ENCODE measurements at places on chromosomes 5 and 9.

- DNase-seq: no peak
These were observed 280.8 kb upstream of the GRIA1 start for GRCh38 chr5:153209687-153210086.

DNA sequence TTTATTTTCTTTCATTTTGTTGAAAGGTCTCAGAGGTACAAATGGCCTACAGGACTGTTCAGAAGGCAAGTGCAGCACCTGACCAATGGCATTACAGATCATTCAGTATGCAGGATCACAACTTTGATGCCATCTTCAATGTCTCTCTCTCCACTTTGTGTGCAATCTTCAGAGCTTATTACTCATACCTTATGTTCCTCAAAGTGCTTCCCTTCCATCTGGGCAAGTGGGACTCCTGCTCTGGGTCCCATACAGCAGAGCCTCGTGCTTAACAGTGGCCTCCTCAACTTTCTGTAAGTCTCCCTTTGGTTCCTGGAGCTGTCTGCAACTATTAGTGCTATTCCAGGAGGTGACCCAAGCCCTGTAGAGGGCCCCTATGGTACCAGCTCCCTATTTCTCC is 358.4 kb upstream of the RPS23 start:
- DNase-seq: no peak

DNA sequence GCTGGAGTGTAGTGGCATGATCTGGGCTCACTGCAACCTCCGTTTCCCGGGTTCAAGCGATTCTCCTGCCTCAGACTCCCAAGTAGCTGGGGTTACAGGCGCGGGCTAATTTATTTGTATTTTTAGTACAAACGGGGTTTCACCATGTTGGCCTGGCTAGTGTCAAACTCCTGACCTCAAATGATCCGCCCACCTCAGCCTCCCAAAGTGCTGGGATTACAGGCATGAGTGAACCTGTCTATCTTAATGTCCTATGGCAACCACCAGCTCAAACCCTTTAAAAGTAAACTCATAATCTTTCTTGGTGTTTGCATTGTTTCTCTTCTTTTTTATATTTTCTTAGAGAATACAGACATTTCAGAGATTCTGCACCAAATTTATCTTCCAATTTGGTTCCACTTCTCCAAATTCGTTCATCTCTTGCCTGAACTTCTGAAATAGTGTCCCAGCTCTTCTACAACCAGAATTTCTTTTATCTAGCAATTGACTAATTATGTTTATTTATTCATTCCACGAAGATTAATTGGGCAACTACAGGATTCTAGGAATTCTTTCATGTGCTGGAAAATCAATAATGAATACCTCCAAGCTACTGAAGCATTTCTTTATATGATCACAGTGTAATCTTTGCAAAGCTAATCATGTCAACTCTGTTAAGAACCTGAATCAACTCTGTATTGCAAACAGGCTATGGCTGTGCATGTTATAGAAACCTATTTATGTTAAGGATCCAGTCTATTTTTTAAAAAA is 60.0 kb upstream of the TYRP1 start:
- DNase-seq: no peak

- DNase-seq: no peak
These were observed 203.1 kb downstream of the SAXO1 start for GRCh38 chr9:18829873-18830272.

DNA sequence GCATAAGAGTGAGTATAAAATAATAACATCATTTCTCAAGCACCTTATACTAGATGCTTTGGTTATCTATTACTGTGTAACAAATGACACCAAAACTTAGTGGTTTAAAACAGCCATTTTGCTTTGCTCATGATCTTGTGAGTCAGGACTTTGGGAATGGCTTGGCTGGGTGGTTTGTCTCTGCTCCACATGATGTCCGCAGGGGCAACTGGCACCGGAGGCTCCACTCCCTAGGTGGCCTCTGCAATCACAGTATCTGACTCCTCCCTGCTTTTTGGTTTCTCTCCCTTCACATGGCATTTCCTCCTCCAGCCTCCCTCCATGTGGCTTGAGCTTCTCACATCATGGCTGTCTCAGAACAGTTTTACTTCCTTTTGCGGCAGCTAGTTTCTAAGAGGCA is 259.5 kb downstream of the GAS1 start:
- no peak for DNase-seq

GRCh38 chr9:17272536-17272935 is 137.7 kb downstream of the CNTLN start:
- DNase-seq: no peak

GRCh38 chr5:449151-449550 is 6.2 kb downstream of the EXOC3 start:
- no peak for DNase-seq

- no peak for DNase-seq
These were observed 115.5 kb downstream of the PTTG1 start for GRCh38 chr5:160537116-160537515.

- DNase-seq: no peak
These were observed 13.0 kb upstream of the SETX start for GRCh38 chr9:132367613-132368313.

DNA sequence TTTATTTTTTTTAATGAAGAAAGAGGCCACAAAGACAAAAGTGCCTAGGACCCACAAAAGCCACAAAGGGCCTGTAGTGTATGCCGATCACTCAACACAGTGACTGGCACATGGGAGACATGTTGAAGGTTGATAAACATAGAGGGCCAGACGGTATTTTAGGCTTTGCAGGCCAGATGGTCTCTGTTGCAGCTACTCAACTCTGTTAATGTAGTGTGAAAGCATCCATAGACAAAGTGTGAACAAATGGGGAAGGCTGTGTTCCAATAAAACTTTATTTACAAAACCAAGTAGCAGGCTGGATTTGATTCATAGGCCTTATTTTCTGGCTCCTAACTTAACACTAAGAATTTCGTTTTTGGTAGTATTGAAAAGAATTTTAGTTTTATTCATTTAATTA is 139.9 kb downstream of the SGCD start:
- DNase-seq: no peak

DNA sequence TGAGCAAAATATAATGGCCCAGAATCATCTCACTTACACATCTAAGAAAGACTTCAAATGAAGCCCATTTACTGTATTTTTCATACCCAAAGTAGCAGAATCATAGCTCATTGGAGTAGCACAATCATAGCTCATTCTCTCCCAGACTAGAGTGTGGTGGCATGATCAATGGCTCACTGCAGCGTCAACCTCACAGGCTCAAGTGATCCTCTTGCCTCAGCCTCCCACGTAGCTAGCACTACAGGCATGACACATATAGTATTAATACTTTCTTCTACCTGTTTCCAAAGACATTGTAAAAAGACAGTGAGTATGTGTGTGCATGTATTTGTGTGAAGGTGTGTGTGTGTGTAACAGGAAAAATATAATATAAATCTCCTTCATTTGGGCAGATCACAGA is 1247.9 kb upstream of the ACO1 start:
- DNase-seq: no peak

DNA sequence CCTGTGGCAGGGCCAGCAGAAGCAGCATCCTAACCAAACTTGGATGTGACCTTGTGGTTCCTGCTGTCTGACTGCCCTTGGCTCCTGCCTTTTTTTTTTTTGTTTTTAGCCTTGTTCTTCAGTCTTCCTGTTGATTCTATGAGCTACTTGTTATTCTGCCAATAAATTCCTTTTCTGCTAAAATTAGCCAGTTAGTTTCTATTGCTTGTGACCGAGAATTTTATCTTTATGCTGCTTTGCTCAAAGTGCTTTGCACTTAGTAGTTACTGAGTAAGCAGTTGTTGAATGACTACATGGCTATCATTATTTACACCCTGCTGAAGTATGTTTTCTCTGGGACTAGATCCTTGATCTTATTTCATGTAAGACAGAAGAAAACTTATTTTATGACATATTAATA is 20.8 kb upstream of the ATG10 start:
- no peak for DNase-seq

GRCh38 chr9:116506685-116507084 is 180.4 kb upstream of the TRIM32 start:
- DNase-seq: no peak

DNA sequence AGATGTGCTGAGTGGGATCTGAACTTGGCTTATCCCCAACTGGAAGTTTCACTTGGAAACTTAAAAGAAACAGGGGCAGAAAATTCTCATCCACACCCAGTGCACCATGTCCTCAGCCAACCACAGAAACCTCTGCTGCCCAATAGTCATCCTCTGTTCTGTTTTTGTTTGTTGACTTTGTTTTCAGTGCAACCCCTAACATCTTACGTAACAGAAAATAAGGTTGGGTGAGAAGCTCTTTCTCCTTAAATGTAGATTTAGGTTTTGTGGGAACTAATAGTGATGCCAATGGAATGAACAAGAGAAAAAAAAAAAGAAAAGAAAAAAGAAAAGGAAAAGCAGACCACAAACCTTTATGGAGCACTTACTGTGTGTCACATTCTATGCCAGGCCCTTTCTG is 262.8 kb downstream of the PAPPA start:
- DNase-seq: no peak

DNA sequence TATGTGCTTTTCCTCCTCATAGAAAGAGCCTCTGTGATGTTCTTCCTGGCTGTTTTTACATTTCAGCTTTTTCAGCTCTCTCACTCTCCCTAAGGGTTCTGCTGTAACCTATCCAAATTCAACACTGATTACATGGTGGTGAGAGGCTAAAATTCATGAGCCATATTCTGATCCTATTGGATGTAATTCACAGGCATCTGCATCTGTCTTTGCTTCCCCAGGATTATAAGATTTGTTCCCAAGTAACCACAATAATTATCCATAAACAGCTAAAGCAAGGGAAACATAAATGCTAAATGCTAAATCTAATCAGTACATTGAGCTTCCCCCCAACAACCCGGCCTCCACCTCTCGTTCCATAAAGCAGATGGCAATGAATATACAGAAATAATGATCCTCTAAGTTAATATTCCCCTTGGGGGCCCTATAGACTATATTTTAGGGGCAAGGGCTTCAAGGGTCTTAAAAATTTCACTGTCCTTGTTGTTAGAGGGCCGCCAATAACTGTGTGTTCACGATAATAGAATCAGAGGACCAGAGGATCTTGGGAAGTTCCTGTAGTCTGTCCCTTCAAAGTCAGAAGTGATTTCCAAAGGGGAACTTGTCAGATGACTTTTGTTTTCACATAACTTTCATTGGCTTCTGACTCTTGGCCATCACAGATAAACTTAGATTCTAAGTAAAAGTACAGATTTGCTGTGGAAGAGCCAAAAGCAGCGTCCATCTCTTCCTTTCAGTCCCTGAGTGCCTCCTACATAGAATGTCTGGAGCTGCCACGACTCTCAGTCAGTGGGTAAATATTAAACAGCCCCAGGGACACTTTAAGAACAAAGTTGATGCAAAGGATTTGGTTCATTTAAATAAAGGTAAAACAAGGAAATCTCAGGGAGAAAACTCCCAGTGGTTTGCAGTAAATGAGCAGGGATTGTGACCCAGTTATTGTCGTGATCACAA is 125.6 kb downstream of the ALDH1A1 start:
- DNase-seq: no peak

- no peak for DNase-seq
These were observed 610.6 kb downstream of the CDH12 start for GRCh38 chr5:22242532-22242931.

DNA sequence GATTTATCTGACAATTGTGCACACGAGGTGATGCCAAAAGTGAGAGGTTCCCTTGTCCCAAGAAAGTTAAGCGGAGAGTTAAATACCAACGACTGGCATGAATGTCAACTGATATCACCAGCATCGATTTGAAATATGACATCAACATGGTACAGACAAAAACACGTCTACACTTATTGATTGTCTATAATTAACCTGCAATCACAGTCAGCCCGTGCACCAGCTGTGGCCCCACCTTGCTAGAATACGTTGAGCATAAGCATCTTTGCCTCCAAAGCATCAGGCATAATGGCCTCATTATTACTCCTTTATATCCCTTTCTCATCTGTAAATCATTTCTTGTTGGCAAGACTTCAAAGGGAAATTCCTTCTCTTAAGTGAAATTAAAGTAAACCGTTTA is 625.4 kb downstream of the IRX1 start:
- DNase-seq: no peak

All from stimulated activated CD8-positive, alpha-beta memory T cell treated with anti-CD3 and anti-CD28 coated beads, Interleukin-4, amount 100 ng/mL, for 1 hour (primary cell).